ENCODE measurements at places on chromosomes 2 and 18.

DNA sequence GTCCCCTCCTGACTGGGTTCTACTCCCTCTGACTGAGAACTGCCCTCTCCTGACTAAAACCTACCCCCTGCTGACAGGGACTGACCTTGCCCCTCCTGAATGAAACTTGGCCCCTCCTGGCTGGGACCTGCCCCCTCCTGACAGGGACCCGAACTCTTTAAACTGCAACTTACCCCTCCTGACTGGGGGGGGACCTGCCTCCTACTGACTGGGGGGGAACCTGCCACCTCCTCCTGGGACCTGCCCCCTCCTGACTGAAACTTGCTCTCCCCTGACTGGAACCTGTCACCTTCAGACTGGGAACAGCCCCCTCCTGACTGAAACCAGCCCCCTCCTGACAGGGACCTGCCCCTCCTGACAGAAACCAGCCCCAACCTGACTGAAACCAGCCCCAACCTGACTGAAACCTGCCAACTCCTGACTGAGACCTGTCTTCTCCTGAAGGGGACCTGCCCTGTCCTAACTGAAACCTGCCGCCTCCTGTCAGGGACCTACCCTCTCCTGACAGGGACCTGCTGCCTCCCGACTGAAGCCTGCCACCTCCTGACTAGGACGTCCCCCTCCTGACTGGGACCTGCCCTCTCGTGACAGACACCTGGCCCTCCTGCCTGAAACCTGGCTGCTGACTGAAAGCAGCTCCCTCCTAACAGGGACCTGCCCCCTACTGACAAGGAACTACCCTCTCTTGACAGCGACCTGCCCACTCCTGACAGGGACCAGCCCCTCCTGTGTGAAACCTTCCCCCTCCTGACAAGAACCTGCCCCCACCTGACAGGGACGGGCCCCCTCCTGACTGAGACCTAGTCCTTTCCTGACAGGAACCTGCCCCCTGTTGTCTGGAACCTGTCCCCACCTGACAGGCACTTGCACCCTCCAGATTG is 87.1 kb downstream of the PXDN start:
- DNase-seq, result no peak

DNA sequence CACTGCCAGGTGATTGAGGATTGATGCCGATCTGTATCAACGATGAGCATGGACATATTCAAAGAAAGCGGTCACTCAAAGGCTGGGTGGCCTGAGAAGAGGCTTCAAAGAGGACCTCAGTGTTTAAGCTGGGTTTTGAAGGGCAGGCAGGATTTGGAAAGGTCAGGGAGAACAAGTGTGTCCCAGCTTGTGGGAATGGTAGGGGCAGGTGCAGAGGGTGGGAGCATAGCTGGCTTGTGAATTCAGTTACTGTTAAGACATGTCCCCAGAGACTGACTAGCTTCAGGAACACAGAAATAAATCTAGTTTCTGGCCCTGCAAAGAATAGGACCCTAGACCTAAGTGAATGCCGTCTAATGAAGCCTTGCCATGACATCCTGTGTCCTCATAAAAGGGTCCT is 363.4 kb downstream of the CLIP4 start:
- DNase-seq, result no peak

GRCh38 chr18:11369556-11369955 is 220.2 kb upstream of the PIEZO2 start:
- no peak for DNase-seq

DNA sequence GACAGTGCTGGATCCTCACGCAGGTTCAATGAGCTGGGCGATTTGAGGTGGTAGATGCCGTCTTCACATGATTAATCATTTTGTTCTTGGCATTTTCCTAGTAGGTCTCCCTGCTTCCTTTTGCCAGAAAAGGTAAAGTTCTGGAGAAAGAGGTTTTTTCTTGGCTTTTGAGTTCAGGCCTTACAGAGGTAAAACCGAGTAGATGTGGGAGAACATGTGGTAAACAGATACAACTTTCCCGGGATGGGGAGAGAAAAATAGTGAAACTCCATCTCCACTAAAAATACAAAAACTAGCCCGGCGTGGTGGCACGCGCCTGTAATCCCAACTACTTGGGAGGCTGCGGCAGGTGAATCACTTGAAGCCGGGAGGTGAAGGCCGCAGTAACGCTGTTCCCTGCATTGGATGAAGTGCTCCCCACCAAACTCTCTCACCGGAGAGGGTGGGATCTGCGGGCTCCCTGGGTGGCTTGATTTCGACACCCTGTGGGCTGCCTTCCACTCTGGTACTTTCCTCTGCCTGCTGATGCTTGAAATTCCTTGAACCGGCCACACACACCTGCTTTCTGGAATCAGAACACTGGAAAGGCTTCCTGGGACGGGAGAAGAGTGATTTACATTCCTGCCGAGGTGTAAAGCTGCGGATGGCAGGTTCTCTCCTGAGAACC is 88.8 kb downstream of the ACTR3 start:
- DNase-seq, result no peak

GRCh38 chr2:2765839-2766495 is 434.9 kb upstream of the MYT1L start:
- no peak for DNase-seq

- no peak for DNase-seq
Measured at GRCh38 chr2:134324947-134325346, 71.1 kb downstream of the MGAT5 start.

Data from AG09309 (cell line).